ENCODE measurements at places on chromosomes 4 and X. TPM values are rescaled to one million over a fixed set of nuclear protein-coding genes. Genes with fewer than 3 reads are reported as not detected.

DNA sequence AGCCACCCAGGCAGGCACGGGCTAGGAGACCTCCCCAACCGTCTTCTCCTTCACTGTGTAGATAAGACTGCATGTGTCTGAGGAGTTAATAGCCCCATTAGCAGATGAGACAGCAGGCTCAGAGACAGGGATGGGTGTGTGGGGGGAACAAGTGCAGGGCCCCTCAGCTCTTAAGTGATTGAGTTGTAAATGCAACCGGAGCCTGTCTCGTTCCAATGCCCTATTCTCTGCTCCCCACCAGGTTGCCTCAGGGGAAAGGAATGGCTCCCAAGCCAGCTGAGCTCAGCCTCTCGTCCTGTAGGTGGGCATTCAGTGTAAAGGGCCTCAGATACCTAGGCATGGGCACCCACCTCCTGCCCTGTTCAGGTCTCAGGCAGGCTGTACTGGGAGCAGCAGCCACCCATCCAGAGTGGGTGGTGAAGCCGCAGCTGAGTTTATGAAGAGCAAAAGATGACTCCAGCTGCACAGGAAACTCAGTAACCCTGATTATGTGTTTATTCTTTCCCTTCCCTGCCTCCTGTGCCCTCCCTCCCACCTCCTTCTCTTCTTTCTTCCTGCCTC is 87.3 kb downstream of the PJA1 start:
- no peak overlapping the region for H3K4me3 ChIP-seq
- no peaks in the 10 kb centered on the region for H3K4me1 ChIP-seq
- H3K27me3 ChIP-seq, result no peaks in the 10 kb centered on the region
- no peak overlapping the region for H3K27ac ChIP-seq

GRCh38 chr4:186144946-186145569 is 40.6 kb downstream of the FAM149A start:
- H3K4me3 ChIP-seq, result peak overlapping the region; percentile 63
- peaks cover 29% of the 10 kb centered on the region for H3K27me3 ChIP-seq
- peaks cover 10% of the 10 kb centered on the region for H3K36me3 ChIP-seq
- no peak for DNase-seq

DNA sequence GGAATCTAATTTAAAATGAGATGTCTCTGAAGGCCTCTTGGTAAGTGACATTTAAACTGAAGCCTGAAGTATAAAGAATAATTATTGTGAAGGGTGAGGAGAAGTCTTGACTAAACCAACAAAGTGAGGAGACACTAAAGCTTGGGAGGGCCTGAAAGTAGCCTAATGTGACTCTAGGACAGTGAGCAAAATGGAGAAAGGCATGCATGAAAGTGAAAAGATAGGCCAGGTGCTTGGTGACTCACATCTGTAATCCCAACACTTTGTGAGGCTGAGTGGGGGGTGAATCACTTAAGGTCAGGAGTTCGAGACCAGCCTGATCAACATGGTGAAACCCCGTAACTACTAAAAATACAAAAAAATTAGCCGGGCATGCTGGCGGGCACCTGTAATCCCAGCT is 46.9 kb upstream of the SMARCAD1 start:
- H3K36me3 ChIP-seq, result no peaks in the 10 kb centered on the region
- no peaks in the 10 kb centered on the region for H3K27me3 ChIP-seq
- no peak overlapping the region for H3K27ac ChIP-seq
- no peak for DNase-seq
- no peak overlapping the region for H3K4me3 ChIP-seq

The AFF2 gene
- total RNA-seq, result 2.0 TPM

- no peak overlapping the region for H3K27ac ChIP-seq
- H3K36me3 ChIP-seq, result no peaks in the 10 kb centered on the region
- H3K27me3 ChIP-seq, result no peaks in the 10 kb centered on the region
- no peak for DNase-seq
- H3K4me1 ChIP-seq, result peaks cover 10% of the 10 kb centered on the region
- H3K4me3 ChIP-seq, result no peak overlapping the region
Measured at GRCh38 chr4:40350627-40351227, 15.6 kb downstream of the CHRNA9 start.

DNA sequence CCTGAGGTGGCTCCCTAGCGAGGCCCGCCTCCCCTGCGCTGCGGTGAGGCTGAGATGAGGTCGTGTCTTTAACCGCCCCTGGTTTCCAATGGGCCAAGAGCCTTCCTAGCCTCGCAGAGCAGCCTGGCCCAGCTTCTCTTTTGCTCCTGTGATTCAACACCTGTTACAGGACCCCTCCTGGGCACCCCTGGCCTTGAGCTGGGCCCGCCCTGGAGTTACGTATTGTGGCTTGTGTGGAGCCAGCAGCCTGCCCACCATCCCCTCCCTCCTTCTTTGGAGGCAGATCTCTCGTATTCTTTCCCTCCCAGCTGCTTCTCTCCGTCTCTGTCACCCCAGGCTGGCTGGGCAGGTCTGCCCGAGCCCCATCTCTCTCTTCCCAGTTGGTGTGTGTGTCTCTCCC is 19.3 kb upstream of the UBA1 start:
- H3K4me3 ChIP-seq, result no peak overlapping the region
- no peak overlapping the region for H3K27ac ChIP-seq
- H3K4me1 ChIP-seq, result no peaks in the 10 kb centered on the region
- H3K27me3 ChIP-seq, result no peaks in the 10 kb centered on the region
- DNase-seq, result no peak
- H3K36me3 ChIP-seq, result no peaks in the 10 kb centered on the region

The AREG gene
- total RNA-seq, result 0.52 TPM

DNA sequence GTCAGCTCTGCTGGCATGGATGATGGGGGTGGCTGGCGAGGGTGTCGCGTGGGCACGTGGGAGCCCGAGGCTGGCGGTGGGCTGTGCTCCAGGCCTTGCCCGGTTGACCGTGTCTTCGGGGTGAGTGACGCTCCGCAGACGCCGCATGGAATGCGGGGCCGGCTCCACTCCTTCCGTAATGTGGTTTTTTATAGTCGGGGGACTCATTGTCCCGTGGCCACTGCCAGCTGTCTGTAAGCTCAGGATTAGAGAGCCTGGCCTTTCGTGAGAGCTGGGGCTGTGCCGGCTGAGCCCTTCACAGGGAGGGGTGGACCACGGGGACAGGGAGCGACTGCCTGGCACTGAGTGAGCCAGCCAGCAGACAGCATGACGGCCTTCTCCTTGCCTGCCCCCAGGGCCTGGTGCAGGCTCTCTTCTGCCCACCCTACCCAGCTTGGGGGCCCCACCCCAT is 20.4 kb downstream of the DOK7 start:
- H3K27me3 ChIP-seq, result peaks cover 19% of the 10 kb centered on the region
- H3K27ac ChIP-seq, result no peak overlapping the region
- peaks cover 12% of the 10 kb centered on the region for H3K4me1 ChIP-seq
- no peak overlapping the region for H3K4me3 ChIP-seq
- DNase-seq, result no peak

DNA sequence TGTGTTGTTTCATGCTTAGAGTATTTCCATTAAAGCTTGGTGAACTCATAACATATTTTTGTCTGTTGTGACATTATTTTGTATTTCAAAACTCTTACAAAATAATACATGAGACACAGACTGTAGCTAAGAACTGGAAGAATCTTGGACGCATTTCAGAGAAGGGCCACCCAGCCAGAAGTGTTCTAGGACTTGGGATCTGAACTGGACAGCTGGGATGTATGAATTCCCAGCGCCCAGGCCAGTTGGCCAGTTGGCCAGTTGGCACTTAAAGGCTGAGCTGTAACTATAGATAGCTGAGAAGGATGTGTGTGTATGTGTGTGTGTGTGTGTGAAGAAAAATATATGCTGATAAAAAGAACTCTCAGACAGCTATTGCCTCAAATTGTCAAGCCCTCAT is 193.4 kb upstream of the GPR101 start:
- H3K27ac ChIP-seq, result no peak overlapping the region
- no peaks in the 10 kb centered on the region for H3K27me3 ChIP-seq
- no peaks in the 10 kb centered on the region for H3K4me1 ChIP-seq
- no peak for DNase-seq

The NDNF gene
- not detected for total RNA-seq

DNA sequence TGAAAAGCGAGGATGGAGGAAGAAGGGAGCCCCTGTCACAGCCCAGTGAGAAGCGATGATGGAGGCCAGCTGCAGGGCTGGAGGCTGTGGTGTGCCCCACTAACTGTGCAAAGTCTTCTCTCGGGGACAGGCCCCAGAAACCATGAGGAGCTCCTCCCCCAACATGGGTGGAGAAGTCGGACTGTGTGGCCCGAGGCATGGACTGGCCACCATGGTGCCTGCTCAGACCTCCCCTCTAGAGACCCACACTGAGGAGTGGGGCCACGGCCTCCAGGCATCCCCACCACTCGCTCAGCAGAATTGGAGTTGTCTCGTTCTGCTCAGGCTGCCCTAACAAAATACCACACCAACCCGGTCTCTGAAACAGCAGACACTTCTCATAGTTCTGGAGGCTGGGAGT is 12.2 kb upstream of the PDE6B start:
- H3K4me3 ChIP-seq, result no peak overlapping the region
- no peak for DNase-seq
- peaks cover 7% of the 10 kb centered on the region for H3K27me3 ChIP-seq
- no peaks in the 10 kb centered on the region for H3K4me1 ChIP-seq
- H3K36me3 ChIP-seq, result no peaks in the 10 kb centered on the region

The HSFX4 gene
- not detected for total RNA-seq

DNA sequence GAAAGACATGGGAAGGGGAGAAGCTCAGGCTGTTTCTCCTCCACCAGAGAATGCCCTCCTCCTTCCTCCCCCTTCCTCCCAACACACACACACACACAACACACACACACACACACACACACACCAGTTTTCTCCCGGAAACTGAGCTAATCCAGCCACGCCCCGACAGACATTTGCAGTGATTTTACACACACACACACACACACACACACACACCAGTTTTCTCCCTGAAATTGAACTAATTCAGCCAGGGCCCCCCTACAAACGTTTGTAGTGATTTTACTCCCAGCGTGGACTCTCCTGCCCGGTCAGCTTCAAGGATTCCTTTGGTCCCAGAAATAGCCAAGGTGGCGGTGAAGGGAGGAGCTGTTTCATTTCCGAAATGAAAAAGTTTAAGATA is 32.9 kb upstream of the STX18 start:
- H3K4me1 ChIP-seq, result peaks cover 18% of the 10 kb centered on the region
- peak; percentile 44 for DNase-seq
- H3K27ac ChIP-seq, result no peak overlapping the region
- no peaks in the 10 kb centered on the region for H3K27me3 ChIP-seq

The ASB11 gene
- not detected for total RNA-seq

The F8A2 gene
- total RNA-seq, result not detected

The FGFR3 gene
- total RNA-seq, result not detected

The ADAM29 gene
- total RNA-seq, result not detected

The TMPRSS11F gene
- total RNA-seq, result not detected

GRCh38 chr4:24915121-24915922 is 2.5 kb upstream of the CCDC149 start:
- H3K4me1 ChIP-seq, result peaks cover 3% of the 10 kb centered on the region
- peaks cover 45% of the 10 kb centered on the region for H3K27me3 ChIP-seq
- no peak overlapping the region for H3K4me3 ChIP-seq
- DNase-seq, result no peak
- H3K36me3 ChIP-seq, result peaks cover 2% of the 10 kb centered on the region

DNA sequence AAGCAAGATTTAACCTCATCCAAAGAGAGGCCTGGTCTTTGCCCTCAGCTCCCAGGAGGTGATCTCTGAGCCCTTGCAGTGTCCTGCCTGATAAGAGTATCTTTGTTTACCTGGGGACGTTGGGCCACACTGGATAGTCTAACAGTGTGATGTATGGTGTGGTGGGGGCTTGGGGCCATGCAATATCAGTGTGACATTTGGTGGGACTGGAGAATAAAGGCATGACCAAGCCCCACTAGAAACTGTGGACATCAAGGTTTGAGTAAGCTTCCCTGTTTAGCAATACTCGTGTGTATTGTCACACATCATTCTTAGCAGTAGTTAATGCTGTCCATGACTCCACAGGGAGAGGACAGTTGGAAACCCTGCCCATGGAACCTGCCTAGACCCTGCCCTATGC is 34.4 kb downstream of the BBS12 start:
- no peak overlapping the region for H3K27ac ChIP-seq
- H3K4me3 ChIP-seq, result no peak overlapping the region
- no peaks in the 10 kb centered on the region for H3K36me3 ChIP-seq
- peaks cover 12% of the 10 kb centered on the region for H3K4me1 ChIP-seq
- DNase-seq, result no peak

DNA sequence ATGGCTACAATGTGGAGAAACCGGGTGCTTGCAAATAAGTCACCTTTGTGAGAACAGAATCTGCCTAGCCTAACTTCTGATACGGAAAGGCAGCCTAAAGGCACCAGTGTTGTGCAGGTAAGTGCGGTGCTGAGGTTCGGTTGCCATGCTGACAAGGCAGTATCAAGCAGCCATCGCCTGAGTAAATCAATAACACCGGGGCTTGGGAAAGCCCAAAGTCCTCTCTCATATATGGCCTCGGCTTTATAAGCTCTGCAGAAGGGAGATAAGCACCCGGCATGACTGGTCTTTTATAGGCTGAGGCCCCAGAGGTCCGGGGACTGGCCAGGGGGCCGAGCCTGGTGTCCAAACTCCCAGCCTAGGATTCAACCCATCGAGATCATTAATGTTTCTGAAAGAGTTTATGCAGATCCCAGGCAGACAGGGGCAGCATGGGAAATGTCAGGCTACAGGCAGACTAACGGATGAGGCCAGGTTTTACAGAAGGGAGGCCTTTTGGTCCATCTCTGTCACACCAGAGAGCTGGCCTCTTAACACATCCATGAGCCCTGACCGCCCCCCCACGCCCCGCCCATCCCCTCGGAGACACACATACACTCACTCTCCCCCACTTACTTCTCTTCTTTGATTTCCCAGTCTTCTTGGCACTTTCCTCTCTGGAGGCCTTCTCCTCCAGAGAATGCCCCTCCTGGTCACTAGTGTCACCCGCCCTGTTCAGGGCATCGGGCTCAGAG is 38.5 kb downstream of the ELF4 start:
- H3K27me3 ChIP-seq, result no peaks in the 10 kb centered on the region
- no peaks in the 10 kb centered on the region for H3K36me3 ChIP-seq
- no peaks in the 10 kb centered on the region for H3K4me1 ChIP-seq
- DNase-seq, result no peak
- peak overlapping the region; percentile 82 for H3K27ac ChIP-seq

The GPR50 gene
- total RNA-seq, result not detected

DNA sequence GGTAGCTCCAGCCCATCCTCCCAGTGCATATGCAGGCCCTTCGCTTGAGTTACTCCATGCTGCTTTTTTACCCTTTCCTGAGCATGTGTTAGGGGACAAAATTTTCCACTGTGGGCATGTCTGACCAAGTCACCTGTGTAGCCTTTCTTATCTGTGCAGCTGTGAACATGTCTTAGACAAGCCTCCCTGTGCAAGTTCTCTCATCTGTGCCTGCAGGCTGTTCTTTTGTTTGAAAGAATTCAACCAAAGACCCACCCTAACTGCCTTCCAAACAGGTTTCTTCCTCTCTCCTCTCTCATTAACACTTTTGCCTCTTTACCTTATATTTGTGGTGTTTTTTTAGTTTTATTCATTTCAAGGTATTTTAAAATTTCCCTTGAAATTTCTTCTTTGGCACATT is 53.2 kb upstream of the SPIN4 start:
- H3K36me3 ChIP-seq, result peaks cover 2% of the 10 kb centered on the region
- no peak overlapping the region for H3K27ac ChIP-seq
- H3K4me1 ChIP-seq, result no peaks in the 10 kb centered on the region
- DNase-seq, result no peak

Measured in naive thymus-derived CD8-positive, alpha-beta T cell (primary cell).